ENCODE measurements at places on chromosomes 2 and 18.
A peak's percentile ranks its signal among the peaks of the same experiment; 100 is the strongest.

GRCh38 chr2:216486708-216487107, 11.9 kb upstream of the RPL37A start:
- peak; percentile 45 for DNase-seq

DNA sequence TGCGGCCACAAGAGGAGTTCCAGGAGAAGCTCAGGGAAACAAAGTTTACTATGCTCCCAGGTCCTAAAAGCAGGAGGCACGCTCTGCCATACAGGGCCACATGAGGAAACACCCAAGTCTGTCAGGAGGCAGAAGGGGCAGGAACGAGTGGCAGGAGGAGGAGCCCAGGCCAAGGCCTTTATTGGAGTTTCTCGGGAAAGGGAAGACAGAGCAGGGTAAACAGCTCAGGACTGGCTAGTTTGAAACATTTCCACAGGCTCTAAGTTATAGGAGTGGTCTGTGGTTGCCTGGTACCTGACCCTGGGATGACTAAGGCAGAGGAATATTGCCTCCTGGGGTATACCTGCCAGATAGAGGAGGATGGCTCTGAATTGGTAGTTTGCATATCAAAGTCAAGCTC, 3.7 kb upstream of the ZNF638 start:
- no peak for DNase-seq

GRCh38 chr2:100919316-100919715, 82.8 kb upstream of the RPL31 start:
- DNase-seq: no peak

DNA sequence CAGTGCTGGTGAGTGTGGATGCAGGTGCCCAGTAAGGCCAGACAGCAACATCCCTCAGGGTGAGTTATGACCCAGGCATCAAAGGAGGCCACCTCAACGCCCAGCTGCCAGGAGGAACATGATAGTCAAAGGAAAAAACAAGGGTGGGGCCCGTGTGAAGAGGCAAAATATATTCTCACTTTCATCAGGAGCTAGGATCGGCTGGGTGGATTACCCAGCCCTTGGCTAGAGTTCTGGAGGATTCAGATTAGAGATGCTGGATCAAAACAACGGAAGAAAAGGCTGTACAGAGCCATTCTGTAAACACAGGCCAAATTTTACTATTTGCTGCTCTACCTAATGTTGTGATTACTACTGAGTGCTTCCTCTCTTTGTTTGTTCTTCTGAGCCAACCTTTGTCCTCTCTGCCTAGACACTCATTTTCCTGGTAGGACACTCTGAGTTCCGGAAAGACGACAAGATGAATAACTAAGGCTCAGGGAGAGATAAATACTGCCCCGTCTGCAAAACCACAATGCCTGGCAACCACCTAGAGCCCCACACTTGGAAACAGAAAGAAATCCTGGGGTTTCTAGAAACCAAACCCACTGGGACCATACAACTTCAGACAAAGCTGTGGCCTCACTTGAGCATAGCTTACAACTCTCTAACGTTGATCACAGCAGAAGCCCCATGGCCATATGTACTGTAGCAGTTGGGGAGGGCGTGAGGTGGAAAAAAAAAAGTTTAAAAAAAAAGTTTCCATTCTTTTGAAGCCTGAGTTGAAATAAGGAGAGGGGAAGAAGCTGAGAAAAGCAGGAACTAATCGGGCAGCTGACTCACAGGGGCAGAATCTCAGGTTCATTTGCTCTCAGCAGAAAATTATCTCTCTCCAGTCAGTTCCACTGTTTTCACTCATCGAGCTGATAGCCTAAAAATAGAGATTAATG, 17.8 kb upstream of the PMAIP1 start:
- DNase-seq: peak; percentile 78

- DNase-seq: peak; percentile 86
These were observed 56.8 kb upstream of the TTN start for GRCh38 chr2:178863856-178864620.

DNA sequence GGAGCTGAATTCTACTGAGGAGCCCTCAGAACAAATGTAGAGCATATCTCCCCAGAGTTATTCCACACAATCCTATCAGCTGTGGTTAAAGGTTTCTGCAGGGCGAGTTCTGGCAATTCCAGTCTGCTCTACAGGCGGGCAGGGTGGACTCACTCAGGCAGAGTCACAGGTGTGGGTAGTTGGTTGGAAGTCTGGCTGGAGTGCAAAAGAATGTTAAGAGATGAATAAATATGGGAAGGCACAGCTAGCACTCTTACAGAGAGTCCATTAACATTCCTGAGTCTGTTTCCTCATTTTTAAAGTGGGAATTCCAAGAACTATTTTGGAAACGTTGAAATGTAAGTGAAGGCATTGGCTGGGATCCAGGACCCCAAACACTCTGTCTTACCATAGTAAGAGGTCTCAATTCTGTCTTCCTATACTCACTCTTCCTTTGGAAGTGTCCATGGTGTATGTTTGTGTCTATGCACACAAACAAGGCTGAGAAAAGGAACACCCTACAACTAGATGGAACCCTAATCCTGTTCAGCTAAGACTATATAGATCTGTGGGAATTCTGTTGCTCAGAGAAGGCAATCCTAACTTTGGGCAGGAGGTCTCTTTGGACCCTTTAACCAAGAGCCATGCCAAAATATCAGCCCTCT, 63.3 kb upstream of the AQP4 start:
- no peak for DNase-seq

DNA sequence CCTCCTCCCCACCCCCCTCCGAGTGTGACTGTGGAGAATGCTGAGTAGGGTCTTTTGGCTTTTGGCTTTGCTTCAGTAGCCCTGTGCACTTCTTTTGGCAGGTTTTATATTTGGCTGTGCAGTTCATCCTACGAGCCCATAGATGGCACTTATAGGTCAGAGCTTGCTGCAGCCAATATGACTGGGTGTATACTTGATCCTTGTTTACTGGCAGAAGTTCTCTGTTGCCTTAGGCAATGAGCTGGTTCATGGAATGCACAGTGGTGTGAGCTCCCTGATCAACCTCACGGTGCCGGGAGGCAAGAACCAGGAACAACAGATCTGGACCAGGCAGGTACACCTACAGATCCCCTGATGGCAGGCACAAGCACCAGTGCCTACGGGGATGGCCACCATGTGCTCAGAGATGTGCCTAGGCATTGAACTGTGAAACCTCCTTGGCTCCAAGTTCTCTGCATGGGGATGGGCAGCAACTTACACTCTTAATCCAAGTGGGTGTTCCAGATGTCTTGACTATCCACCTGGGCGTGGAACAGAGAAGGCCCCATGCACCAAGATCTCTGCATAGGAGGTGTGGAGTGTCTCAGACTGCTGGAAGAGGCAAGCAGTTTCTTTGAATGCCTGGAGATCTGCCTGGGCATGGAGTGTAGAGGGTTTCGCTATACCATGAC, 190.4 kb downstream of the KIAA1328 start:
- DNase-seq: peak; percentile 1

DNA sequence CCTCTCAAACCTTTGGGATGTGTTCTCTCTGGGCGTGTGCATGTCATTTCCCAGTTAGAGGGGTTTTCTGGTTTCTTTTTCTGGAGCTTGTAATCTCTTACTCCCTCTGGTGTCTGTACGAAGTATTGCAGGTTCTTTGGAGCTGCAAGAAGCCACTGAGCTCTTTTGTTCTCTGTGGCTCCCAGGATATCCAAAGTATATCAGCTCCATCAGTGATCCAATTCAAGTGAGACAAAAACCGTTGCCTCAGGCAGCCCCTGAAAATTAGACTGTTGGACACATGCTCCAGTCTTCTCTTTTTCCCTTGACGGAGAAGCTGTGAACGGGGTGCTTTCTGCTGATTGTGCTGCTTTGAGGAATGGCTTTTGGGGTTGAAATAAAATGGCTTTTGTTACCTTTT, 59.0 kb upstream of the LDLRAD4 start:
- DNase-seq: peak; percentile 83

GRCh38 chr2:69741229-69741574, 732 bp upstream of the ANXA4 start:
- DNase-seq: peak; percentile 70

DNA sequence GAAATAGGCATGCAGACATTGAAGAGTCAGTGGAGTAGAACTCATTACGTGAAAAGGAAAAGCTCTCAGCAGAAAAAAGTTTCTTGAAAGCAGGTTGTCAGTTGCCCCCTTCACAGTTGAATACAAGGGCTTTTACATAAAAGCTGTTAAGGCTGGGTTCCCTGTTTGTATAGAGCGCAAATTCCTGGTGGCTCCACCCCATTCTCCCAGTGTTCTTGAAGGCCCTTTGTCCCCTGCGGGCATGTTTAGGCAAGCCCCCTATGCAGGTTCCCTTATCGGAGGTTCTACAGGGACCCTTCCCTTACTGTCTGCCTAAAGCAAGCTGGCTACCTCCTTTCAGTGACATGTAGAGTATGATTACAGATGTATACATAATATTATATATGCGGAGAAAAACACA, 497.2 kb upstream of the SYT4 start:
- no peak for DNase-seq

GRCh38 chr2:19979932-19980331, 10.0 kb downstream of the WDR35 start:
- peak; percentile 38 for DNase-seq

DNA sequence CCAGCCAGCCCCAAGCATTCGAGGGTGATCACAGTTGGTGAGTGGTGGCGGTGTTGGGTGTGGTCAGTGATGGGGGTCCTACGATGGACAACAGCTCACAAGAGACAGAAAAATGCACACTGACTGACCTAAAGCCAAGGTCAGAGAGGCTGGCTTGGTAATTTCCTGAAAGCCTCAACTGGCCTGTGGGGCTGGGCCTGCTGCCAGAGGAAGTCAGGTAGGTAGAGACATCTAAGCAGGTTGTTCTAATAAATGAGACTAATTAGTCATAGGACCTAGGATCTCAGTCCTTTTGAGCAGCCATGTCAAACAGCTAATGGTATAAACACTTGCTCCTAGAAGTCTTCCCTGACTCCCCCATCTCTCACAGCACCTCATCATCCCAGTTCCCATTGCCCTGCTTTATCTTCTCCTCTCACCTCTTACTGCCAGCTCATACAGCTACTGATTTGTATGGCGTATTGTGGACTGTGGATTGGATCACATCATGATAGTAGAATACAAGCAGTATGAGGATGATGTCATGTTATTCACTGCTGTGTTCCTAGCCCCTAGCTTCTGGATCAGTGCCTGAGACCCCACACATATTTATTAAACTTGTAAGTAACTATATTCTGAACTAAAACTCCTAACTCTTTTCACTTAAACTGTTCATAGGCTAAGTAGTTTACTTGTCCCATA, 262.9 kb upstream of the KLHL29 start:
- DNase-seq: no peak

DNA sequence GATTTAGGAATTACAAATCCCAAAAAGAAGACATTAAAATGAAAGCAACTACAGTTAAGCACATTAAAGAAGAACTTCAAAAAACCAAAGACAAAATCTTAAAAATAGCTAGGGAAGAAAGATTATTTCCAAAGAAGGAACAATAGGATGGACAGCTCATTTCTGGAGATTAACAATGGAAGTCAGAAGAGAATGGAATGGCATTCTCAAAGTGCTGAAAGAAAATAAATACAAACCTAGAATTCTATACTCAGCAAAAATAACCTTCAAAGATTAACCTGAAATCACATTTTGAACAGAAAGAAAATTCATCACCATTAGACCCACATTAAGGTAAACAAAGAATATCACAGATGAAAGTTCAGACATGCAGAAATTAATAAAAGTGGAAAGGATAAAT, 229.2 kb downstream of the HDAC4 start:
- DNase-seq: no peak

DNA sequence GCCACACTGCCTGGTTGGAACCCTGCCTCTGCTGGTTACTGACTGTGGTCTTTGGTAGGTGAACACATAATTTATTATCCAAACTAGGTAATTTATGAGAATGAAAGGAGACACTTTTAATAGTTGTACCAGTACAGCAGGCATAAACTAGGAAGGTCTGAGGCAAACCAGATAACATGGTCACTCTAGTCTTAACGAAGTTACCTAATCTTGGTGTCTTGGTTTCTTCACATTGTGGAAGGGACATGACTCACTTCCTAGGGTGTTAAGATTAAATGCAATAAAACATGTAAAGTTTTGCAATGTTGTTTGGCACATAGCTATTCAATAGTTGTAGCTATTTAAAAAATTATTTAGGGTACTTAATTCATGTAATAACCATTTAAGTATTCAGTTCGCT, 23.3 kb downstream of the SPTBN1 start:
- DNase-seq: peak; percentile 57

DNA sequence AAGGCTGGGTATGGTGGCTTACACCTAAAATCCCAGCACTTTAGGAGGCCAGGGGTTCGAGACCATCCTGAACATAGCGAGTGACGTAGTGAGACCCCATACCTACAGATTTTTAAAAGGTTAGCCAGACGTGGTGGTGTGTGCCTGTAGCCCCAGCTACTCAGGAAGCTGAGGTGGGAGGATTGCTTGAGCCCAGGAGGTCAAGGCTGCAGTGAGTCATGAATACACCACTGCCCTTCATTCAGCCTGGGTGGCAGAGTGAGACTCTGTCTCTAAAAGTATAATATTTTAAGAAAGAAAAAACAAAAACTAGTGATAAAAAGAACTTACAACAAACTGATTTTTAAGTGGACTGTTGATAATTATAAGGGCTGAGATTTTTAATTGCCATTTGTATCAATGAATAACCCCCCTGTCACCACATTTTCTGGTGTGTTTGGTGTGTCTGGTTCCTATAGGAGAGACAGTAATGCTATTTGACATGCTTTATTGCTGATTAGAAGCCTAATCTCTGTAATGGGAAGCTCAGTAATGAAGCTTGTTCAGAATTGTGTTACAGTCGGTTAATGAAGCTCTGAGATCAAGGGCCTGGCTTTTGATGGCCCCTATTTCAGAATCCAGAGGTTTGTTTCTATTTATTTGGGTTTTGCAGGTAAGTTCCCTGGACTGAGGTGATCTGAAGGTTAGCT, 147.0 kb downstream of the NEDD4L start:
- DNase-seq: no peak

DNA sequence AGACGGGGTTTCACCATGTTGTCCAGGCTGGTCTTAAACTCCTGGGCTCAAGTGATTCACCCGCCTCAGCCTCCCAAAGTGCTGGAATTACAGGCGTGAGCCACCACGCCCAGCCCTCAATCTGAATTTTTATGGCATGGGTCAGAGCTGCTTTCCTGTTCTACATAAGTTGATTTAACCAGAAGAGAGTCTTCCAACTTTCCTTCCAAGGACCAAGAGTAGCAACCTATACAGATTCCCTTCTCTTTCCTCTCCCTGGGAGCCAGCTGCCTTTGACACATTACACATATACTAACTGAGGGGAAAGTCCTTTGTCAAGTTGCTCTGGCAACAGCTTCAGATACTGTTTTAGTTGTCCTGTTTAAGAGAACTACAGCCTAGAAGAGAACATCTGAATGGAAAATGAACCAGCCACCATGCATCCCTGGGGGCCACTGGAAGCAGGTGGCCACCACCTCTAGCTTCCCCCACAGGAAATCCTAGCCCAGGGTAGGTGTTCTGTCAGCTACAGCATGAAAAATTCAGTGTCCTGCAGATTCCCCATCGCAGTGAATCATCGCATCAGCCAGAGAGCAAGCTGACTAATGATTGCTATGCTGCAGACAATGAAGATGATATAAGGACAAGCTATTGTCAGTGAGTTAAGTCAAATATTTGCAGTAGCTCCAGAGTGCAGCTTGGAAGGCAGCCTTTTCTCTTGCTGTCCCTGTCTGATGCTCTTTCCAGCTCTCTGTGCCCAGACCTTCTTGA, 62.9 kb downstream of the POMC start:
- peak; percentile 45 for DNase-seq

Measured in dermis blood vessel endothelial cell (primary cell).